Hepatocyte (in vitro differentiated cells): ENCODE measurements at places on chromosomes 12 and 14. TPM values are rescaled to one million over a fixed set of nuclear protein-coding genes. Genes with fewer than 3 reads are reported as not detected.
A peak's percentile ranks its signal among the peaks of the same experiment; 100 is the strongest.

Gene C14orf119
- total RNA-seq, result 47.7 and 64.9 TPM in 2 replicates

Gene TC2N
- total RNA-seq, result 72.6 and 77.2 TPM in 2 replicates

Gene KRT82
- total RNA-seq, result not detected in 2 replicates

Gene GPR135
- total RNA-seq, result 1.6 and 1.8 TPM in 2 replicates

DNA sequence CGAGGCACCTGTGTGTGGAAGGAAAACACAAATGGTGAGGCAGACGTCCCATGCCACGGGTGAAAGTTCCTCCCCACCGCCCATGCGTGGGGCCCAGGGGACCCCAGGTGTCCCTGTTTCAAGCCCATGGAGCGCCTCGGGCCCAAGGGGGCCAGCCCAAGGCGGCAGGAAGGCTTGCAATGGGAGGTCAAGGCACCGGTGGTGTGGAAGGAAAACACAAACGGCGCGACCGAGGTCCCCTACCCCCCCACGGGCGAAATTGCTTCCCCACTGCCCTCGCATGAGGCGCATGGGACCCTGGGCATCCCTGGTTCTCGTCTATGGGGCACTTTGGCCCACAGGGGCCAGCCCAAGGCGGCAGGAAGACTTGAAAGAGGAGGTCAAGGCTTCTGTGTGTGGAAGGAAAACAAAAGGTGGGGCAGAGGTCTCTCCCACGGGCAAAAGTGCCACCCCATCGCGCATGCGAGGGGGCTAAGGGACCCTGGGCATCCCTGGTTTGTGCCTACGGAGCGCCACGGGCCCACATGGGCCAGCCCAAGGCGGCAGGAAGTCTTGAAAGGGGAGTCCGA is 379.4 kb downstream of the ALG10 start:
- H3K27me3 ChIP-seq, result no peaks in the 10 kb centered on the region
- H3K4me3 ChIP-seq, result no peak overlapping the region
- H3K27ac ChIP-seq, result no peak overlapping the region
- no peaks in the 10 kb centered on the region for H3K36me3 ChIP-seq
- no peaks in the 10 kb centered on the region for H3K4me1 ChIP-seq

DNA sequence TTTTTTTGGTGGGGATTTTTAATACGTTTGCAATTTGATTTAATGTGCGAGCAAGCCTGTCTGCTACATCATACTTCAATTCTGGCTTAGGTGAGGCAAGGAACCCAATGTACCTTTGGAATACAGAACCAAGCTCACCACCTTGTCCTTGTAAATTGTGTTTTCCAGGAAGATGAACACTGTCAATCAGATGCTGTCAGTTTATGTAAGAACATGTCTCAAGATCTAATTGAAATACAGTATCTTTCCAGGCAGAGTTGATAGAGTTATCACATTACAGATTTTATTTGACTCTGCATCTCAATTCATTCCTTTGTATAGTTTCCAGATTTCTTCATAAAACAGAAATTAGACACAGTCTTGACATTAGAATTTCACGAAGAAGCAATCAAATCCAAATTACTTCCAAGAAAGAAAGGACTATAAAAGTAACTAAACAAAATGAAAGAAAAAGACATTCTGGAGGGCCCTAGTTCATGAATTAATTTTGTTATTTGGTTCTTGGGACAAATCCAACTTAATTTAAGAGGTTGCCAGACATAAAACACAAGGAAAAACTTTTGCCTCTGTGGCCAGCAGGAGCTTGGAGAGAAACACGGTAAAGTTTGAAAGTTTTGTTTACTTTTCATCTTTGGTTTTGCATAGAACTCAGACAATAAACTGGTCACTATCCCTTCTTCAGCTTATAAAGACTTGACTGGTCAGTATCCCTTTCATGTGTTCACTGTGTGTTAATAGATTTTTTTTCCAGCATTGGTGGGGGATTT is 16.4 kb upstream of the MED13L start:
- no peak overlapping the region for H3K4me3 ChIP-seq
- no peak for DNase-seq
- H3K27me3 ChIP-seq, result no peaks in the 10 kb centered on the region
- no peaks in the 10 kb centered on the region for H3K4me1 ChIP-seq

DNA sequence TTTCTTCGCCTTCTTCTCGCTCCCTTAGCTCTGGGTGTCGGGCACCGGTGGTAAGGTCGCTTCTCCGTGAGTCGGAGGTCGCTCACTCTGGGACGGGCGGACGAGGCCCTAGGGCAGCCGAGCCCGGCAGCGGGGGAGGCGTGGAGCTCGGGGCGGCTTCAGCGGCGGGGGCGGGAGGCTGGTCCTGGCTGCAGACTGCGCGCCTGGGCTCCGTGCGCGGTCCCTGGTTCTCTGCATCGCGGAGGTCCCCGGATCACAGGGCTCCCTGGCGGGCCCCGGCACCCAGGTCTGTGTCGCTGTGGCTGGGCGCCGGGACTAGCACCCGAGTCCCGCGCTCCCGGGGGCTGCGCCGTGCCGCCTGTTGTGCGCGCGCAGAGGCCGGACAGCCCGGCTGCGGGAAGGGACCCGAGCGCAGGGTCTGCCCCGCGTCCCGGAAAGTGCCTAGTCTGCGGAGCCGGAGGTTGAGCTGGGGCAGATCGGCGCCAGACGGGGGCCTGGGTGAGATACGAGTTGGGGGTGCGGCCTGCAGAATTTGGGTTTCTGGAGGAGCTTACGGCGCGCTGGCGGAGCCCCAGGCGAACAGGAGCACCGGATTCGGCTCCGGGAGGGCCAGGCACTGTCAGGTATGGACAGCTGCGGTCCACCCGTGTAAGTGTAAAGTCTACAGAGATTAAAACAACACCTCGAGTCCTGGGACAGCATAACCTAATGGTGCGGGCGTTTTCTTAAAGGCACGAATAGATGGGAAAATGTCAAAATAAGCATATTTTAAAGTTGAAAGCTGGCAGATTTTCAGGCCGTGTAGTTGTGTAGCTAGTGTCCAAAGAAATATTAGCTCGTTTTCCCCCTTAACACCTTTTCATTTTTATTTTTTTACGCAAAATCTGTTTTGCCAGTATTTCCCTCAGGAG is 713 bp downstream of the FRMD6 start:
- H3K36me3 ChIP-seq, result no peaks in the 10 kb centered on the region
- H3K27me3 ChIP-seq, result no peaks in the 10 kb centered on the region
- no peak for DNase-seq

DNA sequence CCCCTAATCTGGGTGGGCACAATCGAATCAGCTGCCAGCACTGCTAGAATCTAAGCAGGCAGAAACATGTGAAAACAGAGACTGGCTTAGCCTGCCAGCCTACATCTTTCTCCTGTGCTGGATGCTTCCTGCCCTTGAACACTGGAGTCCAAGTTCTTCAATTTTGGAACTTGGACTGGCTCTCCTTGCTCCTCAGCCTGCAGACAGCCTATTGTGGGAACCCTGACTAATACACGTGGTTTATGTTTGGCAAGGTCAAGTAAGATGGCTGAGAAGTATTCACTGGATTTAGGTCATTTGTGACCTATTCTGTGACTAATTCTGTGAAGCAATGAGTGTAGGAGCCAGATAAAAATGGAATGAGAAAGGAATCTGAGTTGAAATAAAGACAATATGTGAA is 11.0 kb downstream of the GPR135 start:
- no peaks in the 10 kb centered on the region for H3K27me3 ChIP-seq
- H3K36me3 ChIP-seq, result no peaks in the 10 kb centered on the region
- H3K27ac ChIP-seq, result no peak overlapping the region
- no peaks in the 10 kb centered on the region for H3K4me1 ChIP-seq
- DNase-seq, result no peak

DNA sequence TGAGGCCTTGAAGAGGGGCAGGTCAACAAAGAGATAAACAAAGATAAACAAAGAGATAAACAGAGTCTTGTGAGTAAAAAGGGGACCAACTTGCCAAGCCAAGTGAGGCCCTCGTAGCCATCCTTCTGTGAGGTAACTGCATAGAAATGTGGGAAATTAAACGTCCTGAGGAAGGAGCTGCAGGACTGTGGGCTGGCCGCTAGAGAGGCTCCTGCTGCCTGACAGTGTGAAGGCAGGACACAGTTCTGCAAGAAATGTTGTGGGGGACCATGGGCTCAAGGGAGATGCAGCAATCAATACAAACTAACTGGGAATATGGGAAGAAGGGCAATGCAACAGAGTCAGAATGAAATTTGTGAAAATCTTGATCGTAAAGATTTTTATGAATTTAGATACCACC is 91.9 kb downstream of the SLC8A3 start:
- no peaks in the 10 kb centered on the region for H3K36me3 ChIP-seq
- H3K4me1 ChIP-seq, result no peaks in the 10 kb centered on the region
- H3K27me3 ChIP-seq, result peaks cover 5% of the 10 kb centered on the region
- H3K4me3 ChIP-seq, result no peak overlapping the region
- H3K27ac ChIP-seq, result no peak overlapping the region

DNA sequence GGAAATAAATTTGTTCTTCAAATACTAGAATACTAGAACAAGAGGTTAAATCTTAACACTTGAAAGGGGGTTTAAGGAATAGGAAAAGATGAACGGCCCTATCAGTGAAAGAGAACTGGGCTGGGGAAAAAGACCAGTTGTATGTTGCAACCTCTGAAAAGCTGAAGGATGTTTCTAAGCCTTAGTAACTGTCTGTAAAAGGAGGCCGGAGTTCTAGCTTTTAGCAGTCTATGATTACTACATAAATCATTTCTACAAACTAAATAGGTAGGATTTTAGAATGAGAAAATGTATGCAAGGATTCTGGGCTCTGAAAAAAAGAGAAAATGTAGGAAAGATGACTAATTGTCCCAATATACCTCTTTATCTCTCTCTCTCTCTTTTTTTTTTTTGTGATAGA is 4.9 kb downstream of the CERS5 start:
- no peak overlapping the region for H3K4me3 ChIP-seq
- H3K27me3 ChIP-seq, result no peaks in the 10 kb centered on the region
- H3K36me3 ChIP-seq, result no peaks in the 10 kb centered on the region
- peak overlapping the region; percentile 15 for H3K27ac ChIP-seq
